ENCODE measurements at places on chromosomes 6 and 20.

DNA sequence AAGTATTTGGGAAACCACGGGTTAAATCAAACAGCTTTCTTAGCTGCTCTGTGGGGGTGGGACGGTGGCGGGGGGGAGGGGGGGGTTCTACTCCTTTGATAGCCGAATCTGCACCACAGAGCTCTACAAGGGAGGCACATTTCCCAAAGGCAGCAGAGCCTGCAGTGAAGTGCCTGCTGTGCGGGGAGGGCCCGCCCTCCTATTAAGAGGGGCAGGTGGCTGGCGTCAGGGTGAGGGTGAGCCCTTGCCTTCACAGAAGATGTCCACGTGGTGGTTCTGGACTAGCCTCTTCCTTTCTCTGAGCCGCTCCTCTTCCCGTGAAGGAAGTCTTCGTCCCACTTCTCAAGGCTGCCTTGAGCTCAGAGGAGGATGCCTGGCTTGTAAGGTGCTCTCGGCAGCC lies 174.9 kb upstream of the THBS2 start:
- no peak for DNase-seq

GRCh38 chr6:41056768-41057490 lies 3.9 kb downstream of the APOBEC2 start:
- no peak for DNase-seq

- no peak for DNase-seq
These were observed 42.6 kb downstream of the DSTN start for GRCh38 chr20:17612287-17612991.

- no peak for DNase-seq
These were observed 53.5 kb downstream of the COL21A1 start for GRCh38 chr6:56193846-56194245.

GRCh38 chr20:16975682-16976081 lies 227.5 kb downstream of the OTOR start:
- no peak for DNase-seq

DNA sequence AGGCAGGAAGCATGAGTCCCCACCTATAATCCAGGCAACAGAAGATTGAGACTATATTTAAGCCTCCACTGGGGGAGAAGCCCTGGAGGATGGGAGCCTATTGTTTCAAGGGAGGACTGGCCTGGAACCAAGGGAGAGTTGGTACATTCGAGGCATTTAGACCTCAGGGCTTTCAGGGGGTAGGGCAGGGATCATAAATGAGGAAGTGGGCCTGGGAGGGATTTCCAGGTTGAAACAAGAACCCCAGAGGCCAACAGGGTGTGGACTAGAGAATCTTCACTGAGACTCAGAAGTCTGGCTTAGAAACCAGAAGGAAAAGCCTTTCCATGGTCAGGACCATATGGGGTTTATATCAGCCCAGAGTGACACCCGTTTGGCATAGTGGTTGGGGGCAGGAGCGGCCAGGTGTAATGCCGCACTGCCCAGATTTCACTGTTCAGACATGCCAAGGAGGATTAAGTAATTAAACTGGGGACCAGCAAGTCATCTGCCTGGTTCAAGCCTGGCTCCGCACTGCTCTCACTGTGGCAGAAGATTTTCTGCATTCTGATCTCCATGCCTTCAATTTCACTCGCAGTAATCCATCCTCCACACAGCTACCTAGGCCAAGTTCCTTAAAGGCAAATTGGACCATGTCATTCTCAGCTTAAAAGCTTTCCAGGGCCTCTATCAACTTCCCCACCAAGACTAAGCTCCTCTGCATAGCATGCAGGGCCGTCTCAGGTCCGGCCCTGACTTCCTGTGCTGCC lies 17.8 kb downstream of the LRFN2 start:
- DNase-seq: no peak

- no peak for DNase-seq
These were observed 1.7 kb downstream of the MUCL3 start for GRCh38 chr6:30942338-30943060.

GRCh38 chr6:149410557-149410956 lies 10.5 kb downstream of the SUMO4 start:
- no peak for DNase-seq

GRCh38 chr6:129659590-129660345 lies 50.2 kb downstream of the ARHGAP18 start:
- no peak for DNase-seq

GRCh38 chr6:84623956-84624680 lies 140.3 kb downstream of the TBX18 start:
- DNase-seq: no peak

- DNase-seq: no peak
These were observed 30.6 kb downstream of the MOCS1 start for GRCh38 chr6:39903656-39904055.

DNA sequence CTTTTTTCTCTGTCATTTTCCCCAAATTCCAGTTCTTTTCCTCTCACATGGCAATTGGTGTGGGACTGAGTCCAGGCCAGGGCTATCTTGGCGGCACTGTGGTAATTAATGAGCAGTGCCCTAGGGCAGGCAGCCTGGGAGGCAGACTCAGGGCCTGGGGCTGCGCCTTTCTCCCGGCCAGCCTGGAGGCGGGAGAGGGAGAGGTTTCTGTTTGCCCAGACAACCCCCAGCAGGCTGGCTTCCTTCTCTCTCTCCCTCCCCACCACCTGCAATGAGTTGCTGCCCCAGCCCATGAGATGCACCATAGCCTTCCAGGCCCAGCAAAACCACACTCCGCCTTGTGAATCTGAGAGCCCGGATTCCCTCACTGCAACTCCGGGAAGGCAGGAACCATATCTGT lies 15.1 kb upstream of the CCDC167 start:
- DNase-seq: no peak

DNA sequence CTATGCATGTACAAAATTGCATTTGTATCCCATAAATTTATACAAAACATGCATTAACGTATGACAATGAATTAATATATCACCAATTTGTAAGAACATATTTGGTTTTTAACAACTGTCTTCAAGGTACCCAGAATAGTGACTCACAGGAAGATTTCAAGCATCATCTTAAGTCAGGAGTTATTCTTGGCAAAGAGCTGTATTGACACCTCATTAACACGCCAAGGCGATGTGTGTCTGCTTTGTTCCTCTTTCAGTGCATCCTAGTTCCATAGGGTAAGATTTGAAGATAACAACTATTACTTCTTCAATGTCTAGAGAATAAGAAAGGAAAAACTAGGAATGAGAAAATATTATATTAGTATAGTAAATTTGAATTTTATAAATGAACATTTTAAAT lies 35.8 kb upstream of the TPD52L1 start:
- no peak for DNase-seq

- no peak for DNase-seq
These were observed 86.9 kb downstream of the MLIP start for GRCh38 chr6:54198134-54198533.

- DNase-seq: no peak
These were observed 183.8 kb upstream of the TCF21 start for GRCh38 chr6:133705066-133705465.

- no peak for DNase-seq
These were observed 77.1 kb downstream of the CDYL start for GRCh38 chr6:4853349-4853748.

- no peak for DNase-seq
These were observed 12.4 kb downstream of the SERINC1 start for GRCh38 chr6:122459240-122459639.

DNA sequence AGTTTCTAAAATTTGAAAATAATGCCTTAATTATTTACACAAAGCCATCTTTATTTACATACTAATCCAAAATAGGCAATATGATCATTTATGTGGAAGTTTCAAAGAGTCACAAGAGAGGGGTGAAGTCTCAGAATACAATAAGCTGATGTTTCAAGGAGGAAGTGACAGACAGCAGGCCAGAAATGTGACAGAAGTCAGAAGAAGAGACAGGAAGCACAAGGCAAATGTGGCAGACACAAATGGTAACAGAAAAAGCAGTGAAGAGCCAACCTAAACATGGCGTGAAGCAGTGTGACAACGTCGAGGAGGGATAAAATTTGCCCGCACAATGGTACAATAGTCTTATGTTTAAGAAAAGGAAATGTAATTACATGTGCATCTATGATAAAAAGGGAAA lies 59.8 kb downstream of the SHPRH start:
- no peak for DNase-seq

DNA sequence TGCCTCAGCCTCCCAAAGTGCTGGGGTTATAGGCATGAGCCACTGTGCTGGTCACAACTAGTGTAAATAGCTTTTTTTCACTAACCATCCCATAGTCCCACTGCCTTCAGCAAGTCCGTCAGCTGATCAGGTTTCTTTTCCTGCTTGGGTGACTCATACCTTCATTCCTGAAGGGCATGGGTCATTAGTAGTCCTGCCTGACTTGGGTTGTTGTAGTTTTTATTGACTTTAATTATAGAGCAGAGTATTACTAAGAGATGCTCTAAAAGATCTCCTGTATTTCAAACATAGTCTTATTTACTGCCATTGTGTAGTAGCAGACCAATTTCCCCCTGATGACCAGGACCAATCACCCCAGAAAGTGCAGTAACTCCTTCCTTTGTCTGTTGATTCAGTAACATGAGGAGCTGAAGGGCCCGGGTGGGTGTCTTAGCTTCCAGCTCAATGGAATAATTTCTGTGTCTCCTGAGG lies 25.8 kb downstream of the HLA-C start:
- DNase-seq: no peak

DNA sequence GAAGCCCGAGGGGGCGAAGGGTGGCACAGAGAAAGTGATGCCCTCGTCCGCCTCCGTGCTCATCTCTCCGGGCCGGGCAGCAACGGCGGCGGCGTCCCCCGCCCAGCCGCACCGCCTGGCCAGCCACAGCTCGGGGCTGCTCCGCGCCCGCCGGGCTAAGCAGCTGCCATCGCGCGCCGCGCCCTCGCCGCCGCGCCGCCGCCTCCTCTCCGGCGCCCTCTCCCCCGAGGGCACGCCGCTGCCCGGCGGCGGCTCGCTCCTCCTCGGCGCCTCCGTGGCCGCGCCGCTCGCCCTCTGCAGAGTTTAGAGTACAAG lies 225 bp downstream of the MAP3K5 start:
- DNase-seq: no peak

- no peak for DNase-seq
These were observed 1244.8 kb downstream of the EPHA7 start for GRCh38 chr6:92174398-92175073.

GRCh38 chr6:43860285-43860684 lies 90.3 kb downstream of the VEGFA start:
- no peak for DNase-seq

- DNase-seq: no peak
These were observed 57.8 kb downstream of the FOXA2 start for GRCh38 chr20:22526512-22527012.

GRCh38 chr6:28765978-28766351 lies 157.8 kb downstream of the TRIM27 start:
- DNase-seq: no peak

- DNase-seq: no peak
These were observed 137.5 kb downstream of the ZFP64 start for GRCh38 chr20:52054123-52054522.

GRCh38 chr6:140178520-140178919 lies 804.1 kb upstream of the CITED2 start:
- DNase-seq: no peak

DNA sequence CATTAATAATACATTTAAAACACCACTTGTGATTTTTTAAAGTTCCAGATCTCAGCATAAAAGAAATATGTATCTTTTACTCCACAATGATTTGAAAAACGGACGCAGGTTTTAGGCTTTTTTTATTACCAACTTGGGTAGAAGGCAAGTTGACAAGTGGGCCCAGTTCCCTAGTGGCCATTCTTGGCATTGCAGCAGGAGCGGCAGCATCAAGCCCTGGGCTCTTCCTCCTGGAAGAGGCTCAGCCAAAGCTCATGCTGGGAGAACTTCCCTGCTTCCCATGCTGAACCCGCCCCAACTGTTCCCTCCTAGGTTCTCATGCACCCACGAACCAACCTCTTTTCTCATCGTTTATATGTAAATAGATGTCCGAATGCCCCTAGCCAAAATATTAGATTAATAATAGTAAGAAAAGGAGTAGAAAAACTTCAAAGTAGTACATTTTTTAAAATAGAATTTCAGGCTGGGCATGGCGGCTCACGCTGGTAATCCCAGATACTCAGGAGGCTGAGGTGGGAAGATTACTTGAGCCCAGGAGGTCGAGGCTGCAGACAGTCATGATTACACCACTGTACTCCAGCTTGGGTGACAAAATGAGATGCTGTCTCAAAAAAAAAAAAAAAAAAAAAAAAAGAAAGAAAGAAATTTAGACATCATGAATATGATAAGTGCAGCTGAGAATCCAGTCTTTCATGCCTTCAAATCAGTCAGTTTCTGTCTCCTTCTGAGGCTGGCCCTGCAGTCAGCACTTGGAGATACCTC lies 18.2 kb upstream of the MYB start:
- DNase-seq: peak; percentile 29

DNA sequence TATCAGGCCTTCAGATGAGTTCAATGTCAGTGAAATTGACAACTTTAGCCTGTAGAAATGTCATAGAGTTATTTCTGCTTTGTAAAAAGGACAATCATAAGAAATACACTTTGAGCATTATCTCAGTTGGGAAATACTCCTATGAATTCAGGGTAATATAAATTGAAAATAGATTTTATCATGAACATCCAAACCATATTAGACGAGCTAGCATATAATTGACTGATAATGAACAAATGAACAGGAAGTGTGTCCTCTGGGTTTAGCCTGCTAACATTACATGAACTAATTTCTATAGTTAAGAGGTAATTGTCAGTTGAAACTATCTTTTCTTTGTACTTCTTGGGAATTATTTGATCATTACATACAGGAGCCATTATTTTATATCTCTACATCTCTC lies 469.0 kb upstream of the RNF217 start:
- DNase-seq: no peak

DNA sequence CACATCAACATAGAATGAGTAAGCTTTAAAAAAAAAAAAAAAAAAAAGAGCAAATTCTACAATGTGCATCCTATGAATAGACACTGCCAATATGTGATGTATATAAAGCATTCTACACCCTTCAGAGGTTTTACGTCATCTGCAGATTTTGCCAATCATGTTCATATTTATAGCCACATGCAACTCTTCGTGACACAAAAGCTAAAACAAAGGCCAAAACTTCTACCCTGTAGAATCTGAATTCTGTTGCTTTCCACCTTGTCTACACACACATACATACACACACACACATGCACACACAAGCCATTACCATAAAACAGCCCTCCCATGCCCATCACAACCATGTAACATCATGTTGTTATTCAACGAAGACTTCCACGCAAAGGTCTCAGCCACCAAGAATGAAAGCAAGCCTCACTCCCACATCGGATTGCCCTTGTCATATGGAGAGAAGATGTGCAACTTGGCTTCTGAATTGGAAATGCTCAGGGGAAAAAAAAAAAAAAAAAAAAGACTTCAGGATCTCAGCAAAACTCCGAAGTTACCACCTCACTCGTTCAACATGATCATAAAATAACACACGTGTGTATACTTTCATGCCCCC lies 479.4 kb upstream of the JARID2 start:
- DNase-seq: no peak

GRCh38 chr20:44089987-44090674 lies 96.9 kb downstream of the JPH2 start:
- DNase-seq: no peak

DNA sequence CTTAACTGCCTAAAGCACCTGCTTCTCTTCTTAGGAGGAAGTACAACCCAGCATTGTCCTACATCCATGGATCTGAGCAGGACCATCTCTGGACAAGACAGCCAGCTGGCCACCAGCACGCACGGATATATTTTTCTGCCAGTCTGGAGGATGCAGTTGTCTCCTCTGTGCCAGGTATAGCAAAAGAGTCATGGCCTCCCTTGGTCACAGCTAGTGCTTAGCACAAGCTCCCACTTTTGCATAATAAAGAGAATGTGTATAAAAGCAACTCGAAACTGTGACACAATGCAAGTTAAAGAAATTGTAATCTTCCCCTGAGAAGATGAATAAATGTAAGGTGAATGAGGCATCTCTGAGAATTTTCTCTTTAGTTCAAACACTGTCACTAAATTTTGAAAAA lies 267.8 kb upstream of the MANEA start:
- no peak for DNase-seq

Measured in stimulated activated CD4-positive, alpha-beta T cell treated with anti-CD3 and anti-CD28 coated beads, Interleukin-12 subunit alpha, Interleukin-12 subunit beta, amount 100 ng/mL, for 4 hours (primary cell).